CD8-positive, alpha-beta T cell (primary cell): ENCODE measurements at places on chromosomes 1 and 21. TPM values are rescaled to one million over a fixed set of nuclear protein-coding genes. Genes with fewer than 3 reads are reported as not detected.

GRCh38 chr1:156750191-156750672, 1.2 kb downstream of the HDGF start:
- DNase-seq: peak; percentile 50

SPSB1 gene
- total RNA-seq: 1.6 TPM

COPA gene
- total RNA-seq: 116 TPM

DPYD gene
- total RNA-seq: 24.9 TPM

ATP1A4 gene
- not detected for total RNA-seq

DNA sequence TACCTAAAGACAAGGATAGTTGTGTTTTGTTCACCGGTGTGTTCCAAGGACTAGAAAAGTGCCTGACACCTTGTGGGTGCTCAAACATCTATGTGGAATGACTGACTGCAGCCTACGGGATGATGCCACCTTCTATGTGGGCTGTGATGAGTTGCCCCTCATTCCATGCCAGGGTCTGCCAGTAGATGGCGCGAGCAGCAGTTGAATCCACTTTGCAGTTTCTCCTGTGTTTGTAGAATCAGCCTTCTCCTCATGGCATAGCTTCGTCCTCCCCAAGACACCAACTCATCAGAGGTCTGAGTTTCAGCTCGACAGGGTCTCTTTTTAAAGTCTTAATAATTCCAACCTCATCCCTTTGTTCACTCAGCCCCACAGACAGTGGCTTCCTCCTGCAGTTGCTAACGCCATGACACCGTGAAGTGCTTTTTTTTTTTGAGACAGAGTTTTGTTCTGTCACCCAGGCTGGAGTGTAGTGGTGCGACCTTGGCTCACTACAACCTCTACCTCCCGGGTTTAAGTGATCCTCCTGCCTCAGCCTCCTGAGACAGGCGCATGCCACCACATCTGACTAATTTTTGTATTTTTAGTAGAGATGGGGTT, 133.7 kb downstream of the CAPN8 start:
- DNase-seq: peak; percentile 40

MSH4 gene
- total RNA-seq: 0.08 TPM

BLZF1 gene
- 11.1 TPM for total RNA-seq

DNA sequence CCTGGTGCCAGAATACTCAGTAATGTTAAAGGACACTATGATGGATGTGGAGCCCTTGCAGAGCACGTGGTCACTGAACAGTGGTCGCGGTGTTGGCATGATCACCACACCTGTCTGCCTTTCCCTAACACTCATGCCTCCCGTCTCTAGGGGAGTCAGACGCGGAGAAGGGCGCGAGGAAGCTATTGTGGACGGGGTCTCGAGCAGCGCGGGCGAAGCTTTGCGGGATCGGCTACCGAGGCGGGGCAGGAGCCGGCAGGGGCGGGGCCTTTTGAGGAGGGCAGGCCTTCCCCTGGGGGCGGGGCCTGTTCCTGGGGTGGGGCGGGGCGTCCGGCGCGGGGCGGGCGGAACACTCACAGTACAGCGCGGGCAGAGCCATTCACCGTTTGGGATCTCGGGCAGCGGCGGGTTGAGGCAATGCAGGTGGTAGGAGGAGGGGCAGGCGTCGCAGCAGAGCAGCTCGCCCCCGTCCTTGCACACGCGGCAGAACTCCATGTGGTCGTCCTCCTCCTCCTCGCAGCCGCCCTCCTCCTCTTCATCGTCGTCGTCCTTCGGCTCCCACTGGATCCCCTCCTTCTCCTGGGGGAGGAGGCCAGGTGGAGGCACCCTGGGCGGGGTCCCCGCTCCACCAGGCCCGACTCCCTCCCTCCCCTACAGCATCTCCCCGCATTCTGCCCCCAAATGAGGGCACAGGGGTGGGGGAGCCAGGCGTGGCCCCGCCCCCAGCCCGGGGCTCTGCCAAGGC, 31.5 kb downstream of the CHD5 start:
- peak; percentile 63 for DNase-seq

GRCh38 chr21:17819877-17820229, 697 bp upstream of the C21orf91 start:
- no peak for DNase-seq

DNA sequence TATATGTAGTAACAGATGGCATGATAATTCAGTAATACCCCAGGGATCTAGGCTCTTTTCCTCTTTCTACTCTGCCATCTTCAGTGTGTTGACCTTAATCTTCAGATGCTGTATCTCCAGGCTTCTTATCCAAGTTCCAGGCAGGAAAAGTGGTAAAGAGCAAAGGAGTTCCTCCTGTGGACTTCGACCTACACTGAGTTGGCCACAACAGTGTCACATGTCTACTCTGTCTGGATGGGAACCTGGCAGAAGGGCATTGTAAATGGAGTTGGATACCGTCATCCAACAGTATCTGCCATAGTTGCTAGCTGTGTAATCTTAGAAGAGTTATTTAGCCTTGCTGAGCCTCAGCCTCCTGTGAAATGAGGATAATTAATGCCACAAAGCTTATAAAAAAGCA, 21.9 kb downstream of the IL23R start:
- no peak for DNase-seq

GRCh38 chr1:7478809-7479499, 292.1 kb upstream of the VAMP3 start:
- no peak for DNase-seq

GRCh38 chr1:208461680-208462079, 217.5 kb upstream of the PLXNA2 start:
- DNase-seq: no peak

- DNase-seq: no peak
Measured at GRCh38 chr1:116203920-116204319, 92.7 kb downstream of the MAB21L3 start.

- DNase-seq: no peak
Measured at GRCh38 chr1:86069757-86070145, 86.8 kb downstream of the COL24A1 start.

DNA sequence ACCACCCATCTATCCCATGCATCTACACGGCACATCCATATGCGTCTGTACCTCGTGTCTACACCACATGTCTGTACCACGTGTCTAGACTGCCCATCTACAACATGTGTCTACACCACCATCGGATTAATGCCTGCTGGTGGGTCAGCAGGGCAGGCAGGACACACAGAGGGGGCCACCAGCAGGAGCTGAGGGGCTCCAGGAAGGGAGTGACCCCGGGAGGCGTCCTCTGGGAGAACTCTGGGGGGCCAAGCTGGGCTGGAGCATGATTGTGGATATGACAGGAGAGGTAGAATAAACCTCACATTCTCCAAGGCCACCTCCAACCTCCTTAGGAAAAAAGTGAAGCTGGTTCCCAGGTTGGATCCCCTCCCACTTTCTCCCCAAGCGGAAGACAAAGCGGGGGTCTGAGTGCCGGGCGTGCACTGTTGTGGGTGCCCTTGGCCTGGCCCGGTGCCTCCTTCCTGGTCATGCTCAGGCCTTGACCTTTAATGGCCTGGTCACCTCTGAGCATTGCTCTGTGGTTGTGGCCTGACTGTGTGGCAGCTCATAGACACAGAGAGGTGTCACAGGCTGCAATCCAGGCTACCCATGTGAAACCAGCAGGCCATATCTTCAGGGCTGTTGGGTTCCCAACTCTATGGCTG, 881 bp upstream of the ACTRT2 start:
- no peak for DNase-seq

HPCAL4 gene
- 12.1 TPM for total RNA-seq

- no peak for DNase-seq
Measured at GRCh38 chr1:54241364-54241763, 41.4 kb downstream of the MRPL37 start.

GRCh38 chr21:41933313-41934079, 20.3 kb downstream of the C2CD2 start:
- no peak for DNase-seq

- DNase-seq: no peak
Measured at GRCh38 chr1:242228991-242229390, 230.1 kb upstream of the MAP1LC3C start.

PTPRF gene
- 0.11 TPM for total RNA-seq

VASH2 gene
- not detected for total RNA-seq

DNA sequence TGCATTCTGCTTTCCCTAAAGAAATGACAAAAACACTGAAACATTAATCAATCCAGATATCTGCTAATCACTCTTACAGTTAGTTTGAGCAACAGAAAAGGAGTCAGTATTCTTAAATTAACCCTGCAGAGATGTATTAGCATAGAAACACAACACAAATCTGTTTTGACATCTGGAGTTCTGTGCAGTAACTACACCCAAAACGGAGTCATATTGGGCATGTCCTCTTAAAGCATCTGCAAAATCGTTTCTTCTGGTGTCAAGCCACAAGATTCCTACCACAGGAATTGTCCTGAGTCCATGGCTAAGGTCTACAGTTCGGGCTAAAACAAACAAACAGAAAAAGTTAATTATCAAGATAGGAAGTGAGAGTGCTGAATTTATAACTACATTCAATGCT, 332.1 kb upstream of the PKN2 start:
- DNase-seq: no peak

- DNase-seq: no peak
Measured at GRCh38 chr1:17250601-17251000, 1.7 kb downstream of the PADI3 start.

DNA sequence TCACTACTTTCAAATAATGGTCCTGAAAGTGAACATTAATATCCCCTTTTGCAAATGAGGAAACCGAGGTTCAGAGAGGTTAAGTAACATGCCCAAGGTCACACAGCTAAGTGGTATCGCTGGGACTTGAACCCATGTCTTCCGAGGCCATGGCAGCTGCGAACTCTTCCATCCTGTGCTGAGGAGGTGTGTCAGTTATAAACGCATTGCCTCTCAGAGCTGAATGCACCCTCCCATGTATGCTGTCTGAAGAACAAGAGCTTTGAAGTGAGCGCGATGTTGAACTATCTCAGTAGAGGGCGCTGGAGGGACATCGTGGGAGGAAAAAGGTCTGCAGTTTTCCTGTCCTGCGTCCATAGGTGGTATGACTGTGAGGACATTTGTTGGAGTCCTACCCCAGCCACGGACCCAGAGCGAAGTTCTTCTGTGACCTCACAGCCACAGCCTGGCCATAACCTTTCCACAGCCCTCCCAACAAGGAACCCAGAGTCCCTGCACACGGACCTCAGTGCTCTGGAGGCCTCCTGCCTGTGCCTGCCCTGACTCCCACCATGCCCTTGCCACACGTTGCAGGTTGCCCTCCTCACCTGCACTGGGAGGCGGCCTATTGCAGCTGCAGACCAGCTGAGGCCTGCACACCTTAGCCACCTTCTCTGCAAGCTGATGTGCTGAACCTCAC, 7.5 kb downstream of the MYOC start:
- peak; percentile 42 for DNase-seq

SAMD11 gene
- not detected for total RNA-seq

CROCC gene
- 51.2 TPM for total RNA-seq

DNA sequence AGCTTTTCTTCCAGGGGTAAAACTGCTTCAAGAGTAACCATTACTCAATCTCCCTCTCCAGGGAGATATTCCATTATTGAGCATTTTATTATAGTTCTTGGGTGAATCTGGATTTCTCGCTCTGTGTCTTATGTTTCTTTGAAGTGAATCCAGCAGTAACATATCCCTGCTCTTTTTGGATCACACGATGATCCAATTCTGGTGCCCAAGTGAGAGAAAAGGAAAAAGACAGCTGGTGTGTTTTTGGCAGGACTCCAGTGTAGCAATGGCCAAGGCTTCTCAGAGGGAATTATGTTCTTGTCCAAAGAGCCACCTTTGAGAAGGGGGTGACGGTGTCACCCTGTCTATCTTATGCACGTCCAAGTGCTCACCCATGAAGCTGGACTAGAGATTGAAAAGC, 140.3 kb upstream of the ERRFI1 start:
- no peak for DNase-seq

DNA sequence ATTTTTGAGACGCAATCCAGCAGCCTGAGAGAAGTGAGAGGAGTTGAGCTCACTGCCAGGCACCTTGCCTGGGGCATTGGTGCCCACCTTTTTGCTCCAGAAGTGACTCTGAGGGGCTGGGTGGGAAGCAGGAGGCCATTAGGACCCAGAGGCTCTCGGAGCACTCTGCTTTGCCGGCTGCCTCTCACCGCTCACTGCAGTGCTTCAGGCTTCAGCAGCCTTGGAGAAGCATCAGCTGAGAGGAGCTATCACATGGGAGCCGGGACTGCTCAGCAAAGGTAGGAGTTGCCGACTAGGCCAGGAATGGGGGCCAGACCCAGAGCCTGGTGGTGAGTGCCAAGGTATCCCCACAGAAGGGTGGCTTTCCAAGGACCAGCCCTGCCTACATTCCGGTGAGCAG, at the start of gene GPR61:
GPR61 (plus strand) TSS at position 197 of the 400 bp plus-strand sequence. CDS start 3,151 bp downstream, outside the sequence.
- DNase-seq: no peak

TAL1 gene
- total RNA-seq: not detected

DNA sequence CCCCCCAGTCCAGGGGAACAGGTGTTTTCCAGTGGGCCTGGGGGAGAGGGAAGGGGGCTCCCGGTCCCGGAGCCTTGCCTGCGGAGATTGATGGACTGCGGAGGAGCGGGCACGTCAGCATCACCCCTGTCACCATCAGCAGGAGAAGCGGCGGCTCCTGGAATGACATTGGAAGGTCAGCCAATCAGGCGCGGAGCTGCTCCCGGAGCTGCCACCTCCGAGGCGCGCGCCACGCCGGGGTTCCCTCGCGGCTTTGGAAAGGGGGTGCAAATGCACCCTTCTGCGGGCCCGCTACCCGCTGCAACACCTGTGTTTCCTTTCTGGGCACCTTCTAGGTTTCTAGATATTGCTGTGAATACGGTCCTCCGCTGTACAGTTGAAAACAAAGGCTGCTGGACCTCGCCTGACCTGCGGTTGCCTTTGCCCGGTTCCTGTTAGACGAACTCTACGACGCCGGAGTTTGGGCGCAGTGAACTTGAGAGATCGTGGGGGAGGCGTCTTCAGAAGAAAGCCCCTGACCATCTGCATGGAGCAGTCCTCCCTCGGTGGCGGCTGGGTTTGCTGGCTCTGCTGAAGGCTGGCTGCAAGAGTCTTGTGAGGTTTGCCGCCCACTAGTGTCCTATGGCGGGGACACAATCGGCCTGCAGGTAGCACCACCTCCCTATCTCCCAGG, 5.3 kb downstream of the DSCAM start:
- no peak for DNase-seq

LINGO4 gene
- 0.22 TPM for total RNA-seq

ADGRB2 gene
- total RNA-seq: 0.79 TPM

REN gene
- not detected for total RNA-seq

GRCh38 chr1:40861224-40862003, 749 bp downstream of the CITED4 start:
- DNase-seq: peak; percentile 27

DNA sequence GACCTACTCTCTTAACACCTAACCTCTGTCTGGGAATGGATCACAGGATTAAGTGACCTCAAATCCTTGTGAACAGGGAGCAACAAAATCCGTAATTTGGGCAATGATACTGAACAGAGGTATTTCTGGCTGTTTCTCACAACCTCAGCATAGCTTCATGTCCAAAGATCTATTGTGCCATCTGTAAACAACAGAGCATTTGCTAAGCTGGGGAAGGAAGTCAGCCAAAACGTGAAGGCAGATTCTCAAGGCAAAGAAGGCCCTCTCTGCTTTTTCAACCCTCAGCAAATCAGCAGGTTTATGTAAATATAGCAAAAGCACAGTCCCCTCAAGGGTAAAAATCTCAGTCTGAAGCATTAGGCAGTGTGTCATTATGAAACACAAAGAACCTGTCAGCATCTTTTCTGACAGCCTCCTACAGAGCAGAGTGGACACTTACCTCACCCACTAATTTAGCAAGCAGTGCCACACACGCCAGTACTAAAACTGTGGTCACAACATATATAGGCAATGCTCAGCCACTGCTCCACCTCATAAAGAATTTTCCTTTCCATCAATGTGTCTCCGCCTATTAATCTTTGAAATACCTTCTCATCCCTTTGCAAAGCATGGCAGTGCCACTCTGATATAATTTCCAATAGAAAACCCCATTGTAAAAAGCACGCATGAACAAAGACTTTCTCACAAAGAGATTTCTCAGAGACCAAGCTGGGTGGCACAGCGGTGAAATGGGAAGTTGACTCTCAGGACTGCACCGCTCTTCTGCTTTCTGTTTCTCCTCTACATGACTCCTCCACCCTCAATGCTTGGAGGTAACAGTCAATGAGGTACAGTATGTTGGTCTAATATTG, 188.0 kb downstream of the RERE start:
- no peak for DNase-seq
